ENCODE measurements at places on chromosomes 5 and 9.

GRCh38 chr9:22446589-22446949 is at the start of gene DMRTA1:
DMRTA1 (plus strand) TSS chr9:22446824; CDS start chr9:22447066, 242 bp downstream.
- no peak for DNase-seq

- no peak for DNase-seq
These were observed 1.1 kb downstream of the POU4F3 start for GRCh38 chr5:146339715-146340259.

- no peak for DNase-seq
These were observed 642 bp downstream of the CSF2 start for GRCh38 chr5:132074091-132074771.

DNA sequence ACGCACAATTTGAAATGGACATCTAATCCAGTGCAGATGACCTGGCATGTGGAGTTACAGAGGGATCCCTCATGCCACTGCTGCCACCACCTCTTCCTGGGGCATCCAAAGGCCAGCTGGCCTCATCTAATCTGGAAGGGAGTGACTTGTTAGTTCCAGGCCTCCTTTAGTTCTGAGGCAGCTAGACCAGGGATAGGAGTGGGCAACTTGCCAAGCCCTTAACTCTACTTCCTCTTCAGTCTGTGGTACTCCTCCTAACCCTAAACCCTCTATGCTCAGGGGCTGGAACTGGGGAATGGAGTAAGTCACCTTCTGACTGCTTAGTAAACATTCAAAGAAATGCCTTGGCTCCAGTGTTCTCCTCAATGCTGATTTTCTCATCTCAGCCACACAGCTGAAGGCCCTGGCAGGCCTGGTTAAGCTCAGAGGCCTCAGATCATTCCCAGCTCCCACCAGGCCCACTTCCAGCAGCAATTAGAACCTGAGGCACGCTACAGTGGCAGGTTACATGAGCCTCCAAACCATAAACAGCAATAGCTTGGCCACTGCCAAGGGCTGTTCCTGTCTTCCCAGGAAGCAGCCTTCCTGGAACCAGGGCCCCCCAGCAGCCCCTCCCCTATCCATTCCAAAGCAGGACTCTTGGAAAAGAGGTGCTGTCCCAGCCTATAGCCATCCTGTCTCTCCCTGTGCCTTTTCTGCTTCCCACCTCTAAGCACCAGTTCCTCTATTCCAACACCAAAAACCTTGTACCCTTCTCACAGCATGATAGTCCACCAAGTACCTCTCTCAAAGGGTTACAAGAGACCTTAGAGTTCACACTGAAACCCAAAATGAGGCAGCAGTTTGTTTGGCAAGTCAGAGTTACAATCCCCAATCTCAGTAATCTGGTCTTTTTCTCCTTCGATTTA is 2.0 kb downstream of the EIF4EBP3 start:
- no peak for DNase-seq

GRCh38 chr5:3114467-3114866 is 363.0 kb upstream of the IRX2 start:
- DNase-seq = no peak

DNA sequence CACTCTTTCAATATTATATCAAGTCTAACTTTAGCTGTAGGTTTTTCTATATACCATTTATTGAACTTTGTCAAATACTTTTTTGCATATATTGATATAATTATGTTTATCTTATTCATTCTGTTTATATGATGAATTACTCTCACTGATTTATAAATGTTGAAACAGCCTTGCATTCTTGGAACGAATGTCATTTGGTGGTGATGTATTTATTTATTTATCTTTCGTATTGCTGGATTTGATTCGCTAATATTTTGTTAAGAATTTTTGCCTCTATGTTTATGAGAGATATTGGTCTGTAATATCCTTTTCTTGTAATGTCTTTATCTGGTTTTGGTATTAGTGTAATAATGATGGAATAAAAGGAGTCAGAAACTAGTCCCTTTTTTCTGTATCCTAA is 563.9 kb downstream of the ANXA1 start:
- DNase-seq = no peak

DNA sequence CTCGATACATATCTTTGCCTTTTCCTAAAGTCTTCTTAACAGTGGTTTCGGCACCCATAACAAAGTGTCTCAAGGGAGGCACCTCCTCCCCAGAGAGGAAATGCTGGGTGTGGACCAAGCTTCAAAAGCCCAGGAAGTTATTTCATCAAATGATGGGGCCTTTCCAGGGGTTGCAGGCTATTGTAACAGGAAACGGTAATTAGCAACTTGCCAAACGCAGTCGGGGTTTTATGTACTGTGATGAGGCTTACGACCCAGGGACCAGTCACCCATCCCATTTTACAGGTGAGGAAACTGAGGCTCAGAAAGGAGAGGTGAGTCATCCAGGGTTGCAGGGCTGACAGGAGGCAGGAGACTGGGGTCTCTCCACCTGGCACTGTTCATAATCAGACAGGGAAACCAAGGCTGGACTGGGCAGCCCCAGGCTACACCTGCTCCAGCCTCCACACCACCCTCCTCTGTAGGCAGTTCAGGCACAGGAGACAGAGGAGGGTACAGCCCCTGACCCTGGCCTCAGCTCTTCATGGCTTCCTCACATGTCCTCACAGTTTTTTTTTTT is 30.0 kb upstream of the SUSD3 start:
- peak; percentile 69 for DNase-seq

DNA sequence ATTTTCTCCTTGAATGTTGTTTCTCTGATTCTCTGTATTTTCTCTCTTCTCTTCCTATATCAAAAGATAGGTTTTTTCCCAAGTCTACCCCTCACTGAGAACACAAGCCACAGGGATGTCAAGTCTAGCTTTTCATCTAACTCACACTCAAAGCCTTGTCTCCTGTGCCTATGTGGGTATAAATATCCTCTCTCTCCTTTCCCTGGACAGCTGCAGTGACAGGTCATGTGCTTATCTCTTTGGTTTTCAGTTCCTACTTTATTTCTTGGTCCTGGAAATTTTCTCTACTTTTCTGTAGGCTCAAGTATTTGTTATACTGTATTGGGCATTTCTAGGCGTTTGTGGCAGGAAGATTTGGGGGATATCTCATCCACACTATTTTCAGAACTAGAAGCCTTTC is 182.4 kb upstream of the MVB12B start:
- DNase-seq = no peak

DNA sequence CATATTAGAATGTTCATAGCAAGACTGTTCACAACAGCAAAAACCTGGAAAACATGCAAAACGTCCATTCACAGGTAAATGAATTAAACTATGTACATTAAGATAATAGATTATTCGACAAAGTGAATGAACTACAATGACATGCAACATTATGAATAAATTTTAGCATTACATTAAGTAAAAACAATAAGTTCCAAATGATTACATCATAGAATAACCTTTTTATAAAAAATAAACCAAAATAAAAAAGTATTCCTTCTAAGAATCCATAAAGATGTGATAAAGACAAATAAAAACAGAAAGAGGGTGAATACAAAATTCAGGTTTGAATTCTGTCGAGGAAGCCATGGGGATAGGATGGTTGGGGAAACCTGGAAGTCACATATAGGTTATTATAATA is 57.3 kb downstream of the STRBP start:
- no peak for DNase-seq

GRCh38 chr5:169590602-169591001 is 7.0 kb downstream of the SPDL1 start:
- no peak for DNase-seq

- DNase-seq = no peak
These were observed 57.9 kb upstream of the RNF38 start for GRCh38 chr9:36457836-36458429.

- no peak for DNase-seq
These were observed 46.4 kb upstream of the PSD2 start for GRCh38 chr5:139749242-139749641.

DNA sequence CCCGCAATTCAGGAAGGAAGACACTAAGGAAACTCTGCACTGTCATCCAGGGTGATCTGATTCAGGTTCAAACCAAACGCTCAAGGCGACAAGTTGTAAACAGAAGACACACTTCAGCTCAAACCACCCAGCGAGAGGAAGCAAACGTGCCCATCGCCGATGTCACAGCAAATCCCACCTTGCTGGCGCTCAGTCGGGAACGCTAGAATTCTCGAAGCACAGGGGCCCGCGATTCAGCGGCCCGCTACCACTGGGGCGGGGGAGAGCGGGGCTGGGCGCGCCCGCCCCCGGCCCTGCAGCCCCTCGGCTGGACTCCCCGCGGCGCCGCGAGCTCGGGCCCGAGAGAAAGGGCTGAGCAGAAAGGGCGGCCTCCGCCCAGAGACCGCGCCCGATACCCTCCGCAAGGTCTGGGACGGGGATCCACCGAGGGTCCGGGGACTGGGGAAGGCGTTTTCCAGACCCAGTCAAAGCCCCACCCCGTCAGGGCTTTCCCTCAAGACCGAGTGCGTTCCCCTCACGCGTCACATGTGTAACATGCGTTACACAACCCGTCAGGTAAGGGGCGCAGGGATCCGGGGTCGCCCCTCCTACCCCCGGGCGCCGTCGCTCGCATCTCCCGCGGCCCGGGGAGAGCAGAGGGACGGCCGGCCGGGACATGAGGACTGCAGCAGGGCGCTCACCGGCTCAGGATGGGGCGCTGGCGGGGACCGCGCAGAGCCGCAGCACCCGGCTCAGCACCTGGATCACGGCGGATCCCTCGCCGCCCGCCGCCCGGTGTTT is 469 bp downstream of the AGTPBP1 start:
- DNase-seq = peak; percentile 62

DNA sequence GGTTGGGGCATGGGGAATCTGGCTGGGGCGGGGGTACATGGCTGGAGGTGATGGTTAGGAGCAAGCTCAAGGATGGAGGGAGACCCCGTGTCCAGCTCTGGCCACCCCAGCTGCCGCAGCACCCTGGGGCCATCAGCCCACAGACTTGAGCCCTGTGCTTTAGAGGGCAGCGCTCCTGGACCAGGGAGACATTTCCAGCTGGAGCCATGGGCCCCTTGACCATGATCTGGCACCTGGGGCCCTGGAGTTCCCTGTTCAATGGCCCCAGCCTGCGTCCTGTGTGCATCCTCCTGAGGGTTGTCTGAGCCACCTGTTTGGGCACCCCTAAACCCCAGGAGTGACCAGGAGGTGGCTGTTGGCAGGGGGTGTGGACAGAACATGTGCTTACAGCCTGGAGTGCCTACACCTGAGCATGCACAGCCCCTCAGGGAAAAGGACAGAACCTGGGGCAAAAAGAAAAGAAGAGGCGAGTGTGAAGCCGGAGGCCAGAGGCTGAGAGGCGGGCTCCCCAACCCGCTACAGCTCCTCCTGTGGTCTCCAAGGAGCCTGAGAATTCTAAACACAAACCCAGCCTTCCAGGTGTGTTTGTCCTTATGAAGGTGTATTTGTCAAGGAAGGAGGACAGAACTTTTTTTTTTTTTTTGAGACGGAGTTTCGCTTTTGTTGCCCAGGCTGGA is 126.7 kb downstream of the C9orf50 start:
- DNase-seq = no peak

DNA sequence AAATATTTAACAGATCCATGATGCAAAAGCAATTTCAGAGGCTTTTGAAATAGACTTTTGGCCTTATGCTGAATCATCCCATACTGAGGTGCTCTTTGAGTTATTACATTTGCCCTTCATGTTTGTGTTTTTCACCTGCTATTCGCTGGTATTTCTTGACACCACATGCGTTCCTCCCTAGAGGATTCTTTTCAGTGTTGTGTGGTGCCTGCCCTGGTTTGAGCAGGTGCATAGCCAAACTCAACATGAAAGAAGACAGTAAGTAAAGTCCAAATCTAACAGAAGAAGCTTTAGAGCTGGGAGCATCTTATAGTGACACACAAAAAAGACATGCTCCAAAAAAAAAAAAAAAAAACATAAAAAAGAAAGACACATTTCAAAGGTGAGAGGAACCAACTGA is 796.3 kb downstream of the SEMA5A start:
- no peak for DNase-seq

GRCh38 chr9:15262581-15262980 is 44.4 kb downstream of the TTC39B start:
- no peak for DNase-seq

DNA sequence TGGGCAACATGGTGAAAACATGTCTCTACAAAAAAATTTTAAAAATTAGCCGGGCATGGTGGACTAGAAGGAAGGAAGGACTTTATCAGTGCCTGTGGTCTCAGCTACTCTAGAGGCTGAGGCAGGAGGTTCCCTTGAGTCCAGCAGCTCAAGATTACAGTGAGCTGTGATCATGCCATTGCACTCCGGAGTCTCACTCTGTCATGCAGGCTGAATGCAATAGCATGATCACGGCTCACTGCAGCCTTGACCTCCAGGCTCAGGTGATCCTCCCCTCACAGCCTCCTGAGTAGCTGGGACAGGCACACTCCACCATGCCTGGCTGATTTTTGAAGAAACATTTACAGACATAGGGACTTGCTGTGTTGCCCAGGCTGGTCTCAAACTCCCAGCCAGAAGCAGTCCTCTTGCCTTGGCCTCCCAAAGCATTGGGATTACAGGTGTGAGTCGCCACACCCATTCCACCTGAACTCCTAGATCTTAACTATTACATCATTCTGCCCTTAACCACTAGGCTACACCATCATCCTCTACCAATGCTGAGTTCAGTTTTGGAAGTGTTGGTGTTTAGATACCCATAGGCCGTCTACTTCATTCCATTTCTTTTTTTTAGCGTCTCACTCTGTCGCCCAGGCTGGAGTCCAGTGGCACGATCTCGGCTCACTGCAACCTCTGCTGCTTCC is 2.0 kb upstream of the URM1 start:
- no peak for DNase-seq

DNA sequence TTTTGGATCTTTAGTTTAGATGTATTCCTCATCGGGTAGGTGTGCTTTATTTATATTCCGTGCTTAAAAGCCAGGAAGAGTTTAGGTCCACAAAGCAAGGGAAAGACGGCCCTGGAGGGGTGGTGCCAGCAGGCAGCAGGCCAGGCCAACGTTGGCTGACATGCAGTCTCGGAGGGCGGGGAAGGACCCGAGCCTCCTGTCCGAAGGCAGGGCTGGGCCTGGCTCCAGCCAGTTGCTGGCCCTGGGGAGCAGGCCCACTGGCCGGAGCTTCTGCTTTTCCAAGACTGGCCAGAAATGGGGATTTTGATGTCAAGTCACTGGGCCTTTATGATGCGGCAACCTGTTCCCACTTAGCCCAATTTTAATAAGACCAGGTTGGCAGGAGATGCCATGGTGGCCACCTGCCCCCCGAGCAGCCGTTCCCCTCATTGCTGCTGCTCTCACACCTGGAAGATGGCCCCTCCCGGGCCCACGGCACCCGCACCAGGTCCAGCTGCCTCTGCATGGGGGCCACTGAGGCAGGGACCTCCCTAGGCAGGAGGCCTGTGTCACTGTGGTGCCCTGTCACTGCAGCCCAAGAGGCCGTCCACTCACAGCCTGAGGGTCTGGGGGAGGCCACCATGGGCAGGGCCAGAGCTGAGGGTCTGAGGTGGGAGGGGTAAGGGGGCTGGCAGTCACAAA is 23.2 kb downstream of the LPCAT1 start:
- DNase-seq = no peak

All from T follicular helper cell (primary cell).